CD4-positive, alpha-beta T cell treated with Interleukin-12 subunit alpha and Interleukin-12 subunit beta, for 1 hour (primary cell): ENCODE measurements at places on chromosomes 11 and 22.

GRCh38 chr11:63610604-63611394, 3.4 kb downstream of the PLAAT3 start:
- no peak for DNase-seq

DNA sequence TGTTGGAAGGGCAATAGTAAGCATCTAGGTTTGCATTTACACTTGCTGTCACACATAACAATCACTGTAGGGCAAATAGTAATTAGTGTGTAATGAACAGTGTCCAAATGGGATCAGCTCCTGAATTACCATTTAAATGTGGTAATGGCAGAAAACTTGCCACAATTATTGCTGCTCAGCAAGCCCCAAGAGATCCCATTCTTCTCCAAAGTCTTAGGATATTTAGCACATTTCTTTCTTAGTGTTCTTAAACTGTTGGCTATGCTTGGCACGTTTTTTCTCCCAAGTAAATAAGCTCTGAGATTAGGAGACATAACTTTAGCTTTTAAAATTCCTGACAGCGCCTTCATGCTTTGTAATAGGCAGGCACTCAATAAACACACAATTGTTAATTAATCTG, 1037.0 kb downstream of the DLG2 start:
- no peak for DNase-seq

DNA sequence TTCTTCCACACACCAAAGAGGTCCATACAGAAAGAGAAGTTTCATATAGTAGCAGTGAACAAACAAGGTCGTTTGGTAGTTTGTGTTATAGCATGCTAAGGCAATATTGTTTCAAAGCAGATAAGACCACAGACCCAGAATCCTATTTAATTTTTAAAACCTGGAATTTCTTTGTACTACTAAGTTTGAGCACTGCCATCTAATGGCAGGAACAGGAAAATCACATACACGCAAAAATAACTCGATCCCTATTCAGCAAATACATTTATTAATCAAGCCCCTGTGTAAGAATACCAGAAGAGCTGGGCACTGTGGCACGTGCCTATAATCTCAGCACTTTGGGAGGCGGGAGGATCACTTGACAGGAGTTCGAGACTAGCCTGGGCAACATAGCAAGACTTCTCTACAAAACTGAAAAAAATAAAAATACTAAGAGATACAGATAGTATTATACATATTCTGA, 2.9 kb upstream of the BTBD10 start:
- DNase-seq, result peak; percentile 40

DNA sequence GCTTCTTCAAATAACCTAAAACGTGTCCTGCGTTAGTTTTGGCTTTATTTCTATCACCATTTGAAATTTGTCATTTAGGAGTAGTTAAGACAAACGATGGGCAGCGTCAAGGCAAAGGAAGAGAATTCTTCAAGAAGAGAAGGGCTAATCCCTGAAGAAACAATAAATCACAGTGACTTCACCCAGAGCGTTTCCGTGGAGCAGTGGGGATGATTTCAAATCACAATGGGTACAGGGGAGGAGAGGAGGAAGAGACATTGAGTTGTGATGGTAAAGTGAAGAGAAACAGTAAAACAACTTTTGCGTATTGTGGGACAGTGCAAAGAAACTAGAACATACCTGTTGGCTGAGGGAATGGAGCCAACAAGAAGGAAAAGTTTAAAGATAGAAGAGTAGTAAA, 9.7 kb downstream of the PDGFD start:
- DNase-seq, result no peak
